NCI-H1048 (cell line): ENCODE measurements at places on chromosomes 16 and 17.

- no peak for DNase-seq
Measured at GRCh38 chr17:6323626-6324356, 111.1 kb downstream of the AIPL1 start.

GRCh38 chr16:1942047-1942809, 771 bp downstream of the MSRB1 start:
- no peak for DNase-seq

GRCh38 chr17:79331492-79331891, 256.9 kb downstream of the ENGASE start:
- DNase-seq: no peak

- no peak for DNase-seq
Measured at GRCh38 chr17:49443862-49444261, 29.2 kb upstream of the PHB1 start.

GRCh38 chr17:71188811-71189492, 931.9 kb upstream of the SOX9 start:
- no peak for DNase-seq

DNA sequence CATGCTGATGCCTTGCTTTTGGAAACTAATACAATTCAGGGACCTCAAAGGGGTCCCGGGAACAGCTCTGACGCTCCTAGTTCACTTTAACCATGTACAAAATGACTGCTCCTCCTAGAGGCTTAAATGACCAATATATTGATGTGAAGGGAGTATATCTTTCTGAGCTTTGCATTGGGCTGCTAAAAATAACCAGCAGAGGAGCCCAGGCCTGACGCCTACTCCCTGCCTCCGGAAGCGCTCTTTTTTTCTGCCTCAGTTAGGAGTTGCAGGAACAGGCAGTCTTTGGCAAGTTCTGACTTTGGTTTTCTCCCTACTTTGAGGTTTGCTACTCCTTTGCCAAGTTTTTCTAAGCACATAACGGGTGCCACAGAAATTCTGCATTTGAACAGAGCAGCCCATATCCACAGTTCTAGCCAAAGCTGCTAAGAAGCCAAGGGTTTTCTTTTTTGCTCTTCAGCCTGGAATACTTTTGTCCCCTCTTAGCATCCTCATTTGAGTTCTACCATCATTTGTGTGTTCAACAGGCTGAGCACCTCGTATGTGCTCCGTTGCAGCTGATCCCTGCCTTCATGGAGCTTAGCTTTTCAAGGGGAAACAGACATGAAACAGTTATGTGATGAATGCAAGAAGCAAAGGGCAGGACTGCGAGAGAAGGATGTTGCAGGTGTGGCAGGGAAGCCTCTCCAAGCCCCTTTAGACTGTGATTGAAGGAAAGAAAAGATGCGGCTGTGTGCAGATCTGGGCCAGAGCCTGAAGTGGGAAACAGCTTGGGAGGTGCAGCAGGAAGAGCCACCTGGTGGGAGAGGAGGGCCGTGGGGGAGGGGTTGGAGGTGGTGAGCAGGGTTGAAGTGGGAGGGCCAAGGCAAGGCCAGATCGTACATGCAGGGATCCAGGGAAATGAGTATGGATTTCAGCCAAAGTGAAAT, 2.8 kb upstream of the NAGPA start:
- no peak for DNase-seq

DNA sequence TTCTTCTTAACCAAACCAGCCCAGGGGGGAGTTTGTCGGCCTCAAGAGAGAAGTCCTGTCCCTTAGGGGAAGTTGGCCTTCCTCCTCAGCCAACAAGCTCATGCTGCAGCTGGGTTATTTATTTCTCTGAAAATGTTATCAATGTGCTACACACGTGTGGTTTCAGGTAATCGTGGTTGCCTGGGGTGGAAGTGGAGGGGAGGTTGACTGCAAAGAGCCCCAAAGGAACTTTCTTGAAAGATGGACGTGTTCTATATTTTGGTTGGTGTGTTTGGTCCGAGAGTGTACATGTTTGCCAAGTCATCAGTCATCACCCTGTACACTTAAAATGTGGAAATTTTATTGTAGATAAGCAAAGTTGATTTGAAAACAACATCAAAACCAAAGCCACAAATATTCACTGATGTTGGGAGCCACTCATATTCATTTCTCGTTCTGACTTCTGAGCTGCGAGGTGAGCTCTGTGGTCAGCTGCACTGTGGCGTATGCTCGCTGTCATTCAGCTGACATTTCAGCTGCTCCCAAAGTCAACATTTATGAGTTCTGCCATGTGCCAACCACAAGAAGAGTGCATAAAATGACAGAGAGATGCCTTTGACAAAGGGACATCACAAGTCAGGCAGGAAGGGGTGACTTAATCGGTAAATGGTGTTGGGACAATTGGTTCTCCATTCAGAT, 26.5 kb upstream of the ADGRG1 start:
- DNase-seq: no peak

GRCh38 chr16:57530104-57530521, 6.3 kb downstream of the CCDC102A start:
- no peak for DNase-seq

GRCh38 chr17:80474231-80474960, 2.0 kb downstream of the NPTX1 start:
- no peak for DNase-seq

DNA sequence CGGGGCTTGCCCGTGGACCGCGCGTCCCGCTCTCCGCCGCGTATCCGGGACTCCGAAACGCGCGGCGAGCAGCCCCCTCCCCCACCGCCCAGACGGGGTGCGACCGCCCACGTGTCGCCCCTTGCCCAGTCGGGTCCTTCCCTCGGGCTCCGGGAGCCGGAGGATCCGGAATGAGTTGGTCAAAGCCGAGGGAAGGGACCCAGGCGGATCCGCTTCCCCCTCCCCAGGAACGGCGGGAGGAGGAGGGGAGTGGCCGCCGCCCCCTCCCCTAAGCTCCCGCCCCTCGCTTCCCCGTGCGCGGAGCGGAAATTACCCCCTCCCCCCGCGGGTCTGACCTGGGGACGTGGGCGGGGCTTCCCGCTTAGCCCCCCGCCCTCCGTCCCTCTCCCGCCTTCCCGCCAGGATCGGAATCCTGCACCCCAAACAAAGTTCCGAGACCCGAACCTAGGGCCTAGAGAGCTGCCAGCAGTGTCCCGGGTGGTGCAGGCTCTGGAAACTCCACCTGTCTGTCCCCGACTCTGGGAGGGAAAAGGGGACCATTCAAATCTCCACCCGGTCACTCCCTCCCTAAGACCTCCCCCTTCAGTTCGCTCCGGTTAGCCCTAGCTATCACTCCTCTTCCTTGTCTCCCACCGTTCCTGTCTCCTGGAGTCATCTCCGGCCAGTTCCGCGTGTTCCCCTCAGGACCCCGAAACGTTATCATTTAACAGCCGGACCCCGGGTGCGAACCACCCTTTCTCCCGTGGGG, 1.0 kb upstream of the IGF2BP1 start:
- DNase-seq: no peak
